Panc1 (cell line): ENCODE measurements at places on chromosomes 7 and 10. TPM values are rescaled to one million over a fixed set of nuclear protein-coding genes. Genes with fewer than 3 reads are reported as not detected.

GRCh38 chr7:5172196-5172775, 17.7 kb upstream of the WIPI2 start:
- DNase-seq: no peak

The LSM5 gene
- 109 TPM for total RNA-seq

The TDRD1 gene
- total RNA-seq: not detected

DNA sequence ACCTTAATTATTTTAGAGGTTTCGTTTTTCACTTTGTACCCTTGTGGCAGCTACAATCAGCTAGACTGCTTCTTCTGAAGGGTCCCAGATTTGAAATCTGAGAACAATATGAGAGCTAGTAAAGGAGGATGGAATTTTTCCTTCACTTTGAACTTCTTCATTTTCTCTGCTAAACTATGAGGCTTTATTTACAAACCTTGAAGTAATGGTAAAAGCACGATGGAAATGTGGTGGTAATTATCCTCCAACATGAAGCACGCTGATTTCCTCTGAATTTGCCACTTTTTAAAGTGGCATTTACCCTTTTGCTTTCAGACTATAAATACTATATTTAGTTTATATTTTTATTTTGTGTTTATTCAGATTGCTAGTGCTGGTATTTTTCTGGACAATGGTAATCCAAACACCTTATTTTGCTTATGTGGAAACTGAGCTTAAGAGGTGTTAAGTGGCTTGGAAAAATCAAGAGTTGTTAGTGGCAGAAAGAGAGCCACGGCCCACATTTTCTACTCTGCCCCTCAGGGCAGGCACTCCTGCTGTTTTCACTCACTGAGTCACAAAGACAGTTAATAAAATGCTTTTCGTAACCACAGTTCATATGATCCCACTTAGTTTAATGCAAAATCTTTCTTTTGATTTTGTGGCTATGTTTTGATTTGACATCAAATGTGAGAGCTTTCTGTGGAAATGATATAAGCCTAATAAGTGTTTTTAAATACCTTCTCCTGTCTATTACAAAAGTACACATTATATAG, 2.7 kb downstream of the SSMEM1 start:
- DNase-seq: no peak

The INA gene
- total RNA-seq: 0.08 TPM

The ANKRD61 gene
- 0.18 TPM for total RNA-seq

- no peak for DNase-seq
Observed at GRCh38 chr7:46512891-46513413, 591.9 kb upstream of the IGFBP3 start.

GRCh38 chr10:89861584-89862301, 160.4 kb downstream of the KIF20B start:
- no peak for DNase-seq

The GPRIN2 gene
- total RNA-seq: 12.9 TPM

The DNAJC2 gene
- 56.1 TPM for total RNA-seq

The FOXI2 gene
- not detected for total RNA-seq

DNA sequence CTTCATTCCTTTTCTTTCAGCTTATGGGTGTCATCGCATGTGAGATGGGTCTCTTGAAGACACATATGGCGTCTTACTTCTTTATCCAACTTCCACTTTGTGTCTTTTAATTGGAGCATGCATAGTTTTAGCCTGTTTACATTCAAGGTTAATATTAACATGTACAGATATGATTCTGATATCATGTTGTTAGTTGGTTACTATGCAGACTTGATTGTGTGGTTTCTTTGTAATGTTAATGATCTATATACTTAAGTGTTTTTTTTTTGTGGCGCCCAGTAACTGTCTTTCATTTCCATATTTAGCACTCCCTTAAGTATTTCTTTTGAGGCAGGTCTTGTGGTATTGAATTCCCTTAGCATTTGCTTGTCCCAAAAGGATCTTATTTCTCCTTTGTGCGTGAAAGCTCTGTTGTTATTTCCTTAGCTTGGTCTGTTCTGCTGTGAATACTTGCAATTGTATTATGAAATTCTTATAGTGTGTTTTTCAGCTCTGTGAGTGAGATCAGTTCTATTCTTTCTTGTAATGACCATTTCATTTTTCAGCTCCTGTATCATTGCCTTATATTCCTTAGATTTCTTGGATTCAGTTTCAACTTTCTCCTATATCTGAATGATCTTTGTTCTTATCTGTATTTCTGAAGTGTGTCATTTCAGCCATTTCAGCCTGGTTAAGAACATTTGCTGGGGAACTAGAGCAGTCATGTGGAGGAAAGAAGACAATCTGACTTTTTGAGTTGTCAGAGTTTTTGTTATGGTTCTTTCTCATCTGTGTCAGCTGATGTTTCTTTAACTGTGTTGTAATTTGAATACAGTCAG, 88.4 kb downstream of the ABCA13 start:
- DNase-seq: no peak

DNA sequence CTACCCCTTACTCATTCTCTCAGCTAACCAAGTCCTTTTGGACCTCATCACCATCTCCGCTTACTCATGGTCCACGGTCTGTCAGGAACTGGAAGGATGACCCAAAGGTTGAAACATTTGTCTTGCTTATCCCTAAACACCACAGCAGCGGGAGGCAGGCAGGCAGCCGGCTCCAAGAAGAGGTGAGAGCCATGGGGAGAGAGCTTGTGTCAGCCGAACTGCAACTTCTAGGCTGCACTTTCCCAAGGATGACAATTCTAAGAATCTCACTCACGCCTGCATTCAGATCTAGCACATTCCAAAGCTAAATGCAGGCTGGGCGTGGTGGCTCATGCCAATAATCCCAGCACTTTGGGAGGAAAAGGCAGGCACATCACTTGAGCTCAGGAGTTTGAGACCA, 86.0 kb downstream of the SPDYE5 start:
- no peak for DNase-seq

DNA sequence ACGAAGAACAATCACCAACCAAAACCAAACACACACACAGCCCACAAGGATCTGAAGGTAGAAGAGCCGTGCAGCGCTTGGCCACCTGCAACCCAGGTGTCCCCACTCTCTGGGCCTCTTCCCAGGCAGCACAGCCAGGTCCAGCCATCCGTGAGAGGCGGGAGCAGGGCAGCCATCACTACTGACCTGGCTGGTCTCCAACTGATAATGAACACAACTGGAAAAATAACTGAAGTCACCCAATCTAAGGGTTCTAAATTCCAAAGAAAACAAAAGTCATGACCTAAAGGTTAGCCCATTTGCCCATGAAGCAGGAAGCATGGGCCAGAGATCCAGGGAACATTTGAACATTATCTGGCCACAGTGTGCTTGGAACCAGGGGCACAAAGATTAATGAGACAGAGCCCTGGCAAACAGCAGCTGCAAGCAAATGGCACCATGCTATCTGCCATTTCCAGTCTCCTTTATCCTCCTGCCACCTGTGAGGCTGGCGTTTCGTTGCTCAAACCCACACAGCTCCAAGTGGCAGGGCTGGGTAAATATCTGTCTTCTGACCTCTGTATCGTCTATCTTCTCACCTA, 207.9 kb downstream of the TNS3 start:
- no peak for DNase-seq

The TAS2R38 gene
- not detected for total RNA-seq

GRCh38 chr10:14507781-14508180, 177.1 kb upstream of the FRMD4A start:
- no peak for DNase-seq

DNA sequence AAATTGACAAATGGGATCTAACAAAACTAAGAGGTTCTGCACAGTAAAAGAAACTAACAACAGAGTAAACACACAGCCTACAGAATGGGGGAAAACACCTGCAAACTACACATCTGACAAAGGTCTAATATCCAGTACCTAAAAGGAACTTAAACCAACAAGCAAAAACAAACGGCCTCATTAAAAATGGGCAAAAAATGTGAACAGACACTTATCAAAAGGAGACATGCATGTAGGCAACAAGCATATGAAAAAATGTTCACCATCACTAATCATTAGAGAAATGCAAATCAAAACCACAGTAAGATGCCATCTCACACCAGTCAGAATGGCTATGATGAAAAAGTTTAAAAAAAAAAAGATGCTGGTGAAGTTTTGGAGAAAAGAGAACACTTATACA, 197.4 kb downstream of the KBTBD2 start:
- DNase-seq: no peak

DNA sequence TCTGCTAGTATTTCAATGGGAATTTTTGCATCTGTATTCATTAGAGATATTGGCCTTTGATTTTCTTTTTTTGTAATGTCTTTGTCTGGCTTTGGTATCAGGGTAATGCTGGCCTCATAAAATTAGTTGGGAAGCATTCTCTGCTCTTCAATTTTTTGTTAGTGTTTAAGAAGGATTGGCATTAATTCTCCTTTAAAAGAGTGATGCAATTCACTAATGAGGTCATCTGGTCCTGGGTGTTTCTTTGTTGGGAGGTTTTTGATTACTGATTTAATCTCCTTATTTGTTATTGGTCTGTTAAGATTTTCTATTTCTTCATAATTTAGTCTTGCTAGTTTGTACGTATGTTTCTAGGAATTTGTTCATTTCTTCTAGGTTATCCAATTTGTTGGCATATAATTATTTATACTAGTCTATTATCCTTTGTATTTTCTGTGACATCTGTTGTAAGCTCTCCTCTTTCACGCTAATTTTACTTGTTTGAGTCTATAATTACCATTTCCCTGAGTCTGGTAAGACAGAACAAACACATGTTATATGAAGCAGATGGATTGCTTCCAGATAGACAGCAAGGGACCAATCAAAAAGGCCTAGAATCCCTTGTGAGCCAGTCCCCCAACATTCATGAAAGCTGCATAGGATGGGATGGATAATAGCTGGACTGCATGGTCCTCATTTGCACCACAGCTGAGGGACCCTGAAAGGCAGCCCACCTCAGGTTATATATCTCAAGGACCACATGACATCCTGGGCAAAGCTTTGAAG, 54.4 kb downstream of the MTPAP start:
- DNase-seq: no peak

DNA sequence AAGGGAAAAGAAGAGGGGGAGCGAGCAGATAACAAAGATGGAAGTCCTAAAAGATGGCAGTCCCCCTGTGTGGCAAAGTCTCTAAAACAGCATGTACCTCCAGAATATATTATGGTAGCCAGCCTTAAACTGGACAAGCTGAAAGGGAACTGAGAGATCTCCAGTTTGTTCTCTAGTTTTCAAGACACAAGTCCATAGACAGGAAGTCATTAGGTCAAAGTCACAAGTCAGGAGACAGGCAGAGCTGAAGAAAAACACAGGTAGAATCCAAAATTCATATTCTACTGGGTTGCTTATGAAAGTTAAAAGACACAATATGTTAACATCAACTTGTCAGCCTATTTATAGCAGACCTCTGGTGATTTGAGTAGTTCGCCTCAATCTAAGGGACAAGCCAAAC, 38.7 kb downstream of the FAM107B start:
- DNase-seq: no peak

DNA sequence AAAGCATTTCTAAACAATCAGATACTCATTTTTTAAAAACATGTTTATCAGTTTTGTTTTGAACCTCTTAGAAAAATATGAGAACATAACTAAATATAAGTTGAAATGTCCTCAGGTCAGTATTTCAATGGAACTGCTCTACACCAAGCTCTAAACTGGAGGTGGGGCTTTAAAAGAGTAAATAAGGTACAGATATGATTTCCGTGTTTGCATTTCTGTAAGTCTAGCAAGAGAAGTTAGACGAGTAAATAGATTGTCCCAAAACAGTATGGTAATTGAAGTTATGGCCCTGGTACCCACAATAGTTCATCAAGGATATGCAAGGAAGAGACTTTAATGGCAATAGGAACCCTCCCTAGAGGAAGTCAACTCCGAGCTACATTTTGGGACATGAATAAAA, 115.1 kb upstream of the AKR1E2 start:
- no peak for DNase-seq

The LMTK2 gene
- 25.4 TPM for total RNA-seq

The HOXA5 gene
- 3.9 TPM for total RNA-seq

- no peak for DNase-seq
Observed at GRCh38 chr10:77430530-77430929, 207.1 kb downstream of the KCNMA1 start.

The NPTX2 gene
- total RNA-seq: 0.15 TPM

The AKR1C4 gene
- not detected for total RNA-seq

GRCh38 chr10:102633287-102633686, 11.0 kb upstream of the TRIM8 start:
- no peak for DNase-seq

- no peak for DNase-seq
Observed at GRCh38 chr10:118763202-118763988, 8.6 kb upstream of the CACUL1 start.

DNA sequence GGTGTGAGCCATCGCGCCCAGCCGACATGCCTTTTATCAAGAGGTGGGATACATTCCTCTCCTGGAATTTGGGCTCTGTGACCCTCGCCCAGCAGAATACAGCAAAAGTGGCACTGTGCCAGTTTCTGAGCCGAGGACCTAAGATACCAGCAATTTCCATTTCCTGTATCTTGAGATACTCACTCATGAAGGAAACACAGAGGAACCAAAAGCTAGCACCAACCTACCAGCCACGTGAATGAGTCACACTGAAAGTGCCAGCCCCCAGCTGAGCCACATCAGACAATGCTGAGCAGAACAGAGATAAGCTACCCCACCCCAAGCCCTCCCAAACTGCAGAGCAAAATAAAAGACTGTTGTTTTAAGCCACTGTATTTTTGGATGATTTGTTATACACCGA, 56.3 kb downstream of the CACUL1 start:
- no peak for DNase-seq

DNA sequence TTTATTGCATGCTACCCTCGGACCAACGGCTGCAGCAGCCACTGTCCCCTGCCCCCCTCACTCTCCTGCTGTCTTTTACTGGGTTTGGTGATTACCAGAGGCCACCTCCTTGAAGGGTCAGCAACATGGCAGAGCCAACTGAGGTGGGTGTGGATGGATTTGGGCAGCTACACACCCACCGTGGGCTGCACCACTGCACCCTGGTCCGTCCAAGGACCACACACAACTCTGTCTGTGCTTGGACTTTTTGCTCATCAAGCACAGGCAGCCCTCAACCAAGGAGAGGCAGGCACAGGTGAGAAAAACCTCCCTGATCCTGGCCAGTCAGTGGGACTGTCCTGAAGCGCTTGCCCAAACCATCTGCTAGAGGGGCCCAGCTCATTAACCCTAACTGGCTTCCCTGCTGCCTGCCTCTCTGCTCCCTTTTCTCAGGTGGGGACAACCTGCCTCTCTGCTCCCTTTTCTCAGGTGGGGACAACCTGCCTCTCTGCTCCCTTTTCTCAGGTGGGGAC, 239.5 kb upstream of the PITRM1 start:
- no peak for DNase-seq

GRCh38 chr10:69087590-69088470, at the start of gene SRGN:
TSS of gene SRGN (plus strand) at chr10:69088103. CDS start at chr10:69088158, 55 bp downstream.
- no peak for DNase-seq

GRCh38 chr10:100735337-100736143, 9.8 kb upstream of the PAX2 start:
- DNase-seq: no peak

The CTNNA3 gene
- 0.85 TPM for total RNA-seq
